ENCODE measurements at places on chromosomes 1 and 21.

DNA sequence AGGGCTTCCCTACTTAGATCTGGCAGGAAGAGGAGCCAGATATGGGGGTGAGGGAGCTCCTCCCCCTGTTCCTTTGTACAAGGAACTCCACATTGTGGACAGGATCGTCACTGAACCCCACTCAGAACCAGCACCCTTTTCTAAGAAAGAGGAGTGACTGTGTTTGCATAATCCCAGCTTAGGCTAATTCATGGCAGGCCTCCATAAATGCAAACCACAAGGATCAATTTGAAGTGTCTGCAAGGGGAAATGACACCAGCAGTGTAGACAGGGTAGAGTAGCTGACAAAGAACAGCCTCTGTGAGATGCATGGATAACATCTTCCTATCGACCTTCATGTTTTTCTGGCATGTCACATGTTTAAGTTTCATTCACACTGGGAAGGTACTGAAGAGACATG lies 11.7 kb downstream of the MX1 start:
- DNase-seq = peak; percentile 26

GRCh38 chr1:207398986-207399385 lies 55.1 kb upstream of the CR2 start:
- DNase-seq = no peak

DNA sequence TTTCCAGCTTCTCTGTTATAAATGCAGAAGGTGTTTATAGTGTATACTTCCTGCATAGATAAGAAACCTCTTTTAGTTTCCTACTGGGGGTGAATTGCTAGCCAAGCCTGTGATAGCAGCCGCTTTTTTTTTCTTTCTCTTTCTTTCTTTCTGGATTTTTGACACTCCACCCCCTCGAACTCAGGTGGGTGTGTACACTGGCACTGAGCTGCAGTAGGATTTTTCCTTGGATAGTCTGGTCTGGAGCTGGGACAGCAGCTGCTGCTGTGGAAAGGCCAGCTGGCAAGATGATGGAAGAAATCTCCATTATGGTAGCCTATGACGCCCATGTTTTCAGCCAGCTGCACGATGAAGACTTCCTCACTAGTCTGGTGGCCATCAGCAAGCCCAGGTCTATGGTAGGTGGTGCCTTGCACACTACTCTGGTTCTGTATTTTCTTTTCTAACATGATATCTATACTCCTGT lies 122.5 kb upstream of the CACYBP start:
- DNase-seq = no peak

DNA sequence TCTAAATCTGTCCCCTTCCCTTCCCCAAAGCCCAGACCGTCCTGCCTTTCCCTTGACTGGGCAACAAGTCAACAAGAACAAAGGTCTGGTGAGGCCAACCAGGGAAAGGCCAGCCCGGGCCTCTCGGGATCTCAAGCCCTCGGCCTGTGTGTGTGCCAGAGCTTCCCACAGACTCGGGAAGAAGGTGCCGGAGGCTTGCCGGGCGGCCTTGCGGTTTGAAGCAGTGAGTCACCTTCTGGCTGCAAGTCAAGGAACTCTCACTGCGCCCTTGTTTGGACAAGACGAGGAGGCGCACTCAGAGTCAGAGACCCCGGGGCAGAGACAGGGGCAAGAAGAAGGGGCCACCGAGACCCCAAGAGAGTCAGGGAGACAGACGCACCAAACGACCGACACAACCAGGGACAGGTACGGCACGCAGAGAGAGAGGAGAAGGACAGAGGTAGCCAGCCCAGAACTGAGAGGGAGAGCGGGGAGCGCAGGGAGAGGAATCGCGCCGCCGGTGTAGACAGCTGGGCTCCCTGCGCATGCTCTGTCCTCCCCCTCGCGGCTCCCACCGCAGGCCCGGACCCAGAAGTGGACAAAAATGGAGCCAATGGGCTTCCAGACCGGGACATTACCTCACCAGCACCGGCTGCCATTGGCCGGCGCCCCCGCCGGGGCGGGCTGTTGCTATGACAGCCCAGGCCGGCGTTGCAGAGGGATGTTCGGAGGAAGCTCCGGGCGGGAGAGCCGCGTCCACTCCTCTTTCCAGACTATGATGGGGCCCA lies 66.6 kb upstream of the LAPTM5 start:
- DNase-seq = peak; percentile 97

- DNase-seq = peak; percentile 97
These were observed 8.2 kb upstream of the S100A10 start for GRCh38 chr1:152001631-152002584.

DNA sequence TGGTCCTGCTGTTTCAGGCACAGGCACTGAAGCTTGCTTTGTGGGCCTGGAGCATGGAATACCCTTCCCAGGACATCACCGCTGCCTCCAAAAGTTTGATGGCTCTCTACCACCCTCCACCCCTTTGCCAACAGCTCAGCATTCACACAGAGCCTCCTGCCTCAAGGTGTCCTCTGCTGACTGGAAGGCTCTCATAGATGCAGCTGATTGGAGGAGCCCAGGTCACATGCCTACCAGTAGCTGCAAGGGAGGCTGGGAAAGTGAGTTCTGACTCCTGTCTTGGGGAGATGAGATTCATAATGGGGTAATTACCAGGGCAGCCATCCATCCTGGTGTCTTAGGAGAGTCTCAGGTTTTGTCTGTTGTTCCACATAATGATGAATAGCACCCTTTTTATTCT lies 124.8 kb upstream of the GRIK3 start:
- DNase-seq = peak; percentile 9

DNA sequence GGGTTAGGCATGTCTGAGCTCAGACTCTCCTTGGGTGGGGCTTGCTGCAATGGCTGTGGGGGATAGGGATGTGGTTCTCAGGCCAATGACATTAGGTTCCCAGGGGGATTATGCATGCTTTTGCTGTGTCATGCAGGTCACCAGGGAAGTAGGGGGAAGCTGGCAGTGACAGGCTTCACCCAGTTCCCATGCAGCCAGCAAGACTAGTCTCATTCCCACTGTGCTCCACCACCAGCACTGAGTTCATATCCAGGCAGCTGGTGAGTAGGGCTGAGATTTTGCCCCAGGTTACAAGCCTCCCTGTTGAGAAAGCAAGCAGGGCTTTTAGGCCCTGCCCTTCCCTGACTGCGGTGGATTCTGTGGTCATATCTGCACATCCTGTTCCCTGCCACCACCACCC lies 32.1 kb upstream of the PLA2G5 start:
- DNase-seq = no peak

GRCh38 chr1:35554266-35555211 lies 2.7 kb downstream of the KIAA0319L start:
- DNase-seq = no peak

DNA sequence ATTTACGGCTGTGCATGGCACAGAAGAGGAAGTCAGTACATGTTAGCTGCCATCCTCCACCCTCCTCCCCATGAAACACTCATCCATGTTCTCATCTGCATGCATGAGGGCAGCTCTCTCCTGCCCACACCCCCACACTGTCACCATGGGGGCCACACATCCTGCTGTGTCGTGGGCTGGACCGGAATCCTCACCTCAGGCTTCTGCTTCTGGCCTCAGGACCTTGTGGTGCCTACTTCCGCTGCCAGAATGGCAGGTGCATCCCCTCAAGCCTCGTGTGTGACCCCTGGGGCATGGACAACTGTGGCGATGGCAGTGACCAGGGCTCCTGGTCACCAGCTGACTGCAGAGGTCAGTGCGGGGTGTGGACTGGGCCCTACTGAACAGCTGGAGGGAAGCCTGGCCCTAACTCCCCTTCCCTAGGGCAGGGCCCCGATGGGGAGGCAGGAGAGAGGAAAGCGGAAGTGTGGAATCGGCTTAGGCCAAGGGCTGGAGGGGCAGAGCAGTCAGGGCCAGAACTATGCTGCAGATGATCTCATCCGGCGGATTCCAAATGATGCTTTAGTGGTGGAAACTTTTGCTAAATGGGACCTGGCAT lies 3.8 kb downstream of the LDLRAD2 start:
- no peak for DNase-seq

DNA sequence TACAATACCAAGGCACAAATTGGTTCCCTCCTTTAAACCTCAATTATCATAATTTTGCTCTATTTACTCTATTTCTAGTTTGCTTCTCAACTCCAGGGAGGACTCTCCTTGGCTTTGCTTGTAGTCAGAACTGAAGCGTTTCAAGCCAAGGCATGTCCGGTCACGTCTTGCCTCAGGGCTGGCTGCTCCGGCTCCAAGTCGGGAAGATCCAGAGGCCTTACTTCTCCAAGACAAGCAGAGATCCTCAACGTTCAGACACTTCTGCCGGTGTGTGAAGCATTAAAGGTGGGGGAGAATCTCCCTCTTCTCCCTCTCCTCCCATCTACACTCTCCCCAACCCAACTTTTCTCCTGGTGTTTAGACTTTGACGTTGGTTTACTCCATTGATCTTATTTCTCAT lies 7.2 kb upstream of the HHAT start:
- no peak for DNase-seq

DNA sequence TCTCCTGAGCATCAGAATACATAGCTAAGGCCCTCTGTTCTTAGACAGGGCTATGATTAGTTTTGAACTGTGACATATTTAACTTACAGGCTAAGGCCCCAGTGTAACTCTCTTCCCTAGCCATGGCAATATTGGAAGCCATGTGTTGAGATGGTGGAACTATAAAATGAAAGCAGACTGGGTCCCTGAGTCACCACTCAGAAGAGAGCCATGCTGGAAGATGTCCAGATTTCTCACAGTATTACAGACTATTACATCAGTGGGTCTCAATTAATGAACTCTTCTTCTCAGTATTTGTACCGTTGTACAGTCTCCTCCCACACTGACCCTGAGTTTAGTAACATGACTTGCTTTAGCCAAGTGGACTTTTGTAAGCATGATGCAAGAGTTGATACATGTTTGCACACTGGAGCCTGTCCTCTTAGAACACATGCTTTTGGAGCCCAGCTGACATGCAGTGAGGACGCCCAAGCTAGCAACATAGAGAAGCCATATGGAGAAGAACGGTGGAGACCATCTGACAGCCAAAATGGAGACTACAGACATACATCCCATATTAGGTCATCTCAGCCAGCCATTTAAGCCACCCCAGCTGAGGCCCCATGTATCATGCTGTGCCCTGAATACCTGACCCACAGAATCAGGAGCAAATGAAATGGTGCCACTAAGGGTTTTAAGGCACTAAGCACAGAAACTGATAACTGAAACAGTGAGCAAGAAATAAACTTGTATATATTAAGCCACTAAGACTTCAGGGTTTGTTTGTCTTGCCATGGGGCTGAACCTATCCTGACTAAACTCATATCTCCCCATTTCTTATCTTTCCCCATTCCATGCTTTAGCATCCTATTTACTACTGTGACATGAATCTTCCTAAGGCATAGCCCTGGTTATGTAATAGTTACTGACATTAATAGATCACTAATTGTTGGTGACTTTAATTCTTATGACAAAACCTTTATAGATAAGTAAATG lies 24.4 kb downstream of the TBX15 start:
- no peak for DNase-seq

DNA sequence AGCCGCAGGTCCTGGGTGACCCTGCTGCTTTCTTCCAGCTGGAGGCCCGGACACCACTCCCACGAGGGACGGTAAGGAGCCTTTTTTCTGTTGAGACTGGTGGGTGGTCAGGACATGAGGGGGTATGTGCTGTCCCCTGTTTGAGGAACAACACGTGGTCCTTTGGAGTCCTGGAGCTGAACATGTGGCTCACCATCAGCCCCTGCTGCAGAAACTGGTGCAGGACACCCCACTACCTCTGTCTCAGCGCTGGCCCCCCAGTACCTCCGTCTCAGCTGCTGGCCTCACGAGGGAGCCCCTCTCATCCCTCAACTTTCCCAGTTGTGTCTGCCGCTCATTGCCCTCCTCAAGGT lies 34.7 kb downstream of the SLC19A1 start:
- DNase-seq = no peak

DNA sequence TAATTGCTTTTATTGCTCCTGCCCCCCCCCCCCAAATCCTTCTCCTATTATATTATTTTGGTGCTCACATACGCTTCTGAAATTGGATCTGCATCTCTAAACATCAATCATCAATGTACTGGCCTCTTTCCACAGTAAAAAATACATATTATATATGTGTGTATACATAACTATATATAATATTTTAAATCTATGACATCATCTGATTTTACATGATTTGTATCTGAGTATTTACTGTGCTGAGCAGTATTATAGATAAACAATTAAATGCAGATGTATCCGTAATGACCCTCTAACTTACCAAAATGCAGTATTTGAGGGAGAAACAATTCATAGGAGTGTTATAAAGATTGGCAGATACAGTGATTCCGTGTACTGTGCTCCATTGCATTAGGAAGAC lies 832 bp downstream of the PLPPR4 start:
- DNase-seq = no peak

GRCh38 chr1:152968248-152968647 lies 2.2 kb upstream of the SPRR4 start:
- DNase-seq = no peak

Data from right atrium auricular region (tissue), 2 donors.